ENCODE measurements at places on chromosomes 13 and 19. TPM values are rescaled to one million over a fixed set of nuclear protein-coding genes. Genes with fewer than 3 reads are reported as not detected.

Gene PPP1R37
- 89.3 TPM for total RNA-seq

DNA sequence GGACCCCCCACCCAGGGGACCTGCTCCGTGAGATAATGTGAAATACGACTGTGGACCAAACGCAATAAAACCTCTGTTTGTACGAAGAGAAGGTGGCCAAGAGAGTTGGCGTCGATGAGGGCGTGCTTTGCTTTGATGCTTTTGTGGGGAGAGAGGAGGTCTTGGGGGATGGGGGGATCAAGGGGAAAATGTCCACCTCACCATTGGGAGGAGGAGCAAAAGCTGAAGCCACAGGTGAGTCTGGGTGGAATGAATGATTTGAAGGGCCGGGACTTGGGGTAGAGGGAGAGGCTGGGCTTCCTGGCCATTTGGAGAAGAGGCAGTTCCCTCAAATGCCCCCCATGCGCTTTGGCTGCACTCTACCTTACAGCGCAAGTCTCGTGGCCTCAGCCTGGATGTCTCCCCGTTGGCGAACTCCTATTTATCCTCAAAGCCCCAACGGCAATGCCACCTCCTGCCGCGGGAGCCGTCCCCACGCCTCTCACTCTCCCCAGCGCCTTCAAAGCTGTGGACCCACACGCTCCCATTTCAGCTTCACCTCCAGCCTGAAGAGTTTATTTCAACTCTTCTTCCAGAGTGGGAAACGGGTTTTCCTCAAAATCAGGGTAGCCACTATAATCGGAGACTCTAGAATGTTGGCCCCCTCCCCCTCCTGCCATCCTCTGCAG is 795 bp upstream of the ABCA7 start:
- no peak for DNase-seq

- no peak for DNase-seq
Observed at GRCh38 chr13:92172191-92172590, 773.8 kb downstream of the GPC5 start.

DNA sequence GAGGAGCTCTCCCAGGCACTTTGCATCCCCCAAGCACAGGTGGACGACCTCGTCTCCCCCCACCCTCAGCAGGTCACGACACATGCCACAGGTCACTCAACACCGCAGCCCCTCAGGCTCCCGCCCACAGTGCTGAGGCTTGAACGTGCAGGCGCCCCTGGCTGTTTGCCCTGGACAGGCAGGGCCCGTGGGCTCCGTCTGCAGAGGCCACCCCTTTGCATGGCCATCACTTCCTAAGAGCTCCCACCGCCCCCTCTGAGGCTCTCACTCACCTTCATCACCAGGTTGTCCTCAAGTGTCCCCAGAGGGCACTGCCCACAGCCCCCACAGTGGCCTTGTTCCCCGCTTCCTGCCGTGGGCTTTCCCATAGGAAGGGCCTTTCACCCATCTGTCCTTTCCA is 132.1 kb upstream of the MCF2L start:
- DNase-seq = no peak

DNA sequence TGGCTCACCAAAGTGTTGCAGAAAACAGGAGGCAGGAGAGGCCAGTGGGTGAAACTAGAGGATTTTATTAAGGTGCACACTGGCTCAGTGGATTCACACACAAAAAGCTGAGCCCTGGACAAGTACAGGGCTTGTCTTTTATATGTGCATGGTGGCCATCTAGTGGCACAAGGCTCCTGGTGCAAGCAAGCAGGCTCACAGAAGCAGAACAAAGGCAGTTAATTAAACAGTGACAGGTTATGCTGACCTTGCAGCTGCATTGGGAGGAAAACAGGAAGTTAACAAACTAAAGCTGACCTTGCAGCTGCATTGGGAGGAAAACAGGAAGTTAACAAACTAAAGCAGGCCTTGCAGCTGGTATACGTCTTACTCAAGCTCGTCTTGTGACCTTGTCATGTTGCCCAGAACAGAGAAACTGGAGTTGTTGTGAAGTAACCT is 65.3 kb upstream of the ZNF681 start:
- no peak for DNase-seq

- DNase-seq = no peak
Observed at GRCh38 chr13:59495299-59495698, 668.4 kb downstream of the DIAPH3 start.

Data from ureter (tissue), 1 donor.